Urothelium cell line (cell line): ENCODE measurements at places on chromosomes 13 and 19.
A peak's percentile ranks its signal among the peaks of the same experiment; 100 is the strongest.

DNA sequence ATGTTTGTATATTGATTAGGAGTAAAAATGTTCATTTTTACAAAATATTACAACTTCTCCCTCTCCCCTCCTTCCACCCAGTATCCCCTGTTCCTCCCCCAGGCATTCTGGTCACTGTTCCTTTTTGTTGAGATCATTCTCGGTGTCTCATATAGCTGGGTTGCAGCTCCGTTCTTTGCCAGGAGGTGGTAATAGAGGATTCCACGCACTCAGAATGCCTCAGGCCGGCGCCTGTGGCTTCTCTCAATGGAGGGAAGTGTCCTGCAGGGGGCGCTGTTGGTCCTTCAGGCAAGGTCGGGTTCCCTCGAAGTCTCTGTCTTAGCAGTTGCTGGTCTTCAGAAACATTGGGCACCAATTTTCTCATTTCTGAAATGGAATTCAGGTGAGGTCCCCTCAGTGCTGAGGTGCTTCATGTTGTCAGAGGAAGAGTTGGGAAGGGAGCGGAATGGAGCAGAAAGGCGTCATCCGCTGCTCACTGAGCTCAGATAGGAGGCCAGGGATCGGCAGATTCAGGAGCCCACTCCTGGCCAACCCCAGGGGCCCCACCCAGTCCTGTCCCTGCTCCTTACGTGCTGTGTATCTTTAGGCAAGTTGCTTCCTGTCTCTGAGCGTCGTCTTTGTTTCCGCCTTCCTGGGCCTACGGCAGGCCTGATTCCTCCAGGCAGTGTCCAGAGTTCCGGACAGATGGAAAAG lies 10.3 kb upstream of the GARIN5A start:
- peak; percentile 31 for DNase-seq

- peak; percentile 40 for DNase-seq
Observed at GRCh38 chr13:21079761-21080592, 18.6 kb upstream of the LATS2 start.

DNA sequence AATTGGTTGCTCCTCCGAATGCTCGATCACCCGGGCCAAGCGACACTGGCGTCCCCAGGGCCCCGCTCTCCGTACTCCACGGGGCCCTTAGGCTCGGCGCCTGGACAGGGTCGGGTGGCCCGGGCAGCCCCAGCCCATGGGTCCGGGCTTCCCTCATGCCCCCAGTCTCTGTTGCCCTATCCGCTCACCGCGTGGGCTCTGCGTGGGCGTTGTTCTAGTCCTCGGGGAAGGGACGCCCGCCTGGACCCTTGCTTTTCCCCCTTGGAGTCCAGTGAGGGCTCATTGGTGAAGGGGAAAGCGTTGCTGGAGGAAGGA lies 1.3 kb downstream of the TDRD12 start:
- no peak for DNase-seq

- DNase-seq = no peak
Observed at GRCh38 chr13:99895444-99896368, 75.9 kb downstream of the ZIC5 start.

- DNase-seq = no peak
Observed at GRCh38 chr19:16228637-16229321, 31.1 kb downstream of the AP1M1 start.

DNA sequence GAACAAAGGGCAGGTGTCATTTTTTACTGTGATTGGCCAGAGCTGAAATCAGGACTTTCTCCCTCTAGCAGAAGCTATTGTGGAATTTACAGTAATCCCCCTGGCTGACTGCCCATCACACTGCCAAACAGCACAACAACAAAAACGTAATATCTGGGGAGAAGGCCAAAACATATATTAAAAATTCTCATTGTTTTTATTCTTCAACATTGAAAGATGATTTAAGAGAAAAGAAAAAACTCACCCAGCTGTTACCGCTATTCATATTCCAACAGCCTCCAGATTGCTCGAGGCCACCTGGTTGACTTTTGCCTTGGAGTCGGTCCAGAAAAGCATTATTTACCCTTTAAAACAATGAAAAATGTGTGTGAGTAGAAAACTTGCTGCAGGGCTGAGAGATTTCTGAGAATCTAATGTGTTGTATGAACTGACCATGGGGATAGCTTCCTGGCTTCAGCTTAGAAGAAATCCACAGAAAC lies 97.2 kb downstream of the EPSTI1 start:
- DNase-seq = peak; percentile 9

DNA sequence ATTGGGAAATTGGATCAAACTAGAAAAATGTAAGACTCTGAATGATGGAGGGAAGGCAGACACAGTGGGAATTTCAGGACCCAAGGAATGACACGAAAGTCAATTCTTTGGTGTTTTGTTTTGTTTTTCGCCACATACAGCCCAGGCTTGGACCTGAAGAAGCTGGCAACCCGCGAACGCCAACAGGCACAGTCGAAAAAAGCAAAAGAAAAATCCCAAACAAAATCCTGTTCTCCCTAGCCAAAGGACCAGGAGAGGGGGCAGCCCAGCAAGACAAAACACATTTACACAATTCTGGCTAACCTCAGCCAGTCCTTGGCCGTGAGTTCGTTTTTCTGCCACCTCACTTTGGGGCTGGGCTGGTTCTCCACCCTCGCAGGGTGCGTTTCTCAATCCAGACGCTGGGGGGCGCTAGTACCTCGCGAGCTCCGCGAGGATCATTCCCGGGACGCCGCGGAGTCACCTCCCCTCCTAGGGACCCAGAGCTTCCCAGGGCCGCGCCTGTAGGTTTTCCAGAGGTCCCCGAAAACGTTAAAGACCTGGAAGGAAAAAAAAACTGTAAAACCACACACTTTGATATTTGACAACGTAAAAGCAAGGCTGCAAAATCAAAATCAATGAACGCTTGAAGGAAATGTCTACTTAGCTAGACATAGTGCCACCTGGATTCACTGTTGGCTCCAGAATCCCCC lies 34.9 kb upstream of the TPM4 start:
- DNase-seq = peak; percentile 81

- no peak for DNase-seq
Observed at GRCh38 chr13:30392681-30393045, 29.6 kb upstream of the UBE2L5 start.

GRCh38 chr19:362154-362553 lies 17.6 kb upstream of the MIER2 start:
- DNase-seq = no peak

DNA sequence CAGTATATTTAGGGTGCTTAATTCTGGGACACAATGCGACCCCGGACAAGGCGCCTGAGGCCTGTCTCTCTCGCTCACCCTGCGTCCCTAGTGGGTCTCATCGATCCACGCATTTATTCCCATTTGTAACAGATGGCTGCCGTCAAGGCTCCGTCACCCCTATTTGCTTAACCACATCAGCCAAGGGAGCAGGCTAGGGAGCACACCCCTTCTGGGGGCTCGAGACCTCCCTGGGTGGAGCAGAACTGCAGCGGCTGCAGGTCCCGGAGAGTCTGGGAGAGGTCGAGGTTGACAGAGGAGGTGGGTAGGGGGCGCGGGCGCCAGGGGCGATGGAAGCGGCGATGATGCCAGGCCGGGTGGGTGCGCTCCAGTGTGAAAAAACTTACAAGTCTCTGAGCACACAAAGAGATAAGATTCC lies 507 bp downstream of the ALG5 start:
- DNase-seq = peak; percentile 4

GRCh38 chr19:35986664-35987570 lies 8.1 kb upstream of the SDHAF1 start:
- DNase-seq = peak; percentile 54

GRCh38 chr13:45207319-45207718 lies 6.5 kb upstream of the KCTD4 start:
- DNase-seq = no peak

- no peak for DNase-seq
Observed at GRCh38 chr19:19948800-19949199, 48.1 kb downstream of the ZNF93 start.

DNA sequence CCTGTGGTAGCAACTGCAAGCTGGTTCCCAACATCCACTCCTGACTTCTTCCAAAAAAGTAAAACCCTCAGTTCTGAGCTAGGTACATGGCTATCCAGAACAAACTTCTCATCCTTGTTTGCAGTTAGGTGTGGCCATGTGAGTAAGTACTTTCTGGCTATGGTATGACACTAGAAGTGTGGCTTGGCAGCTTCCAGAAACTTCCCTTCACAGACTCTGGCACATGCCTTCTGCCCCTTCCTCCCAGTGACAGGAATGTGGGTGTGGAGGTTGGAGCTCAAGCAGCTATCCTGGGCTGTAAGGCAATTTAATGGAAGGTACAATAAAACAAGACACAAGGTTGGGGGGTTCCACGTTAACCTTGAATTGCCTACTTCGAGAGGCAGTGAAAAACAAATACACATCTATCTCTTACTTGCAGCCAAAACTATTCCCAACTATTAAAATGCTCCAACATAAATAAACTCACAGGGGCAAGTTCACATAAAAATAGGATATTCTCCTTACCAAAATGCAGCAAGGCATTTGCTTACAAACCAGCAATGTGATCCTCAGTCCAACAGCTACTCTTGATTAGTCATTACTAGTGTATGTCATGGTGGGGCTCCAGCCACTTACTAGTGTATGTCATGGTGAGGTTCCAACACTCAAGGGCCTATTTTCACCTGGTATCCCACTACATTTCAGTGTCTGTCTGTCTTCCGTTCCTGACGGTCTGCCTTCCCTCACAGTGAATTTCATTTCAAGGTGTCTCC lies 3.1 kb downstream of the SMG9 start:
- no peak for DNase-seq

GRCh38 chr19:46953955-46954501 lies 65.6 kb upstream of the NPAS1 start:
- no peak for DNase-seq

GRCh38 chr19:48907671-48908070 lies 7.6 kb downstream of the NUCB1 start:
- no peak for DNase-seq

DNA sequence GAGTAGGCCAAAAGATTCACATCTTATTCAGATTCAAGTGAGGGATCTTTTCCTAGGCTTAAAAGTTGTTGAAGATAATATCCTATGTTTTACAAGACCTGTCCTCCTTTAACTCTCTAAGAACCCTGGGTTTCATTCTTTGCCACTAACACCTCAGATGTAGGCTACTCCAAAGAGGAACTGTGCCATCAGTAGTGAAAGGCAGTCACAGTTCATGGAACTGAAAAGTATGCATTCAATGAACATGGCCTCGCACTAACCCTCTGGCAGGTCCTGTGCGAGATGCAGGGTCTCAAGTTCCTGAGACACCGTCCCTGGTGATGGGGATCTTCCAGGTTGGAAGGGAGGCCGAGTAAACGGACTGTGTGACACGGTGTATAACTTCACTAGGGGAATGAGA lies 4.3 kb downstream of the LGALS14 start:
- no peak for DNase-seq

GRCh38 chr13:46992383-46992952 lies 95.6 kb upstream of the HTR2A start:
- peak; percentile 4 for DNase-seq
